ENCODE measurements at places on chromosomes 4 and X. TPM values are rescaled to one million over a fixed set of nuclear protein-coding genes. Genes with fewer than 3 reads are reported as not detected.

GRCh38 chrX:133323431-133323830 lies 91.9 kb downstream of the GPC4 start:
- no peak for DNase-seq

The TMSB15A gene
- 1.5 TPM for total RNA-seq

DNA sequence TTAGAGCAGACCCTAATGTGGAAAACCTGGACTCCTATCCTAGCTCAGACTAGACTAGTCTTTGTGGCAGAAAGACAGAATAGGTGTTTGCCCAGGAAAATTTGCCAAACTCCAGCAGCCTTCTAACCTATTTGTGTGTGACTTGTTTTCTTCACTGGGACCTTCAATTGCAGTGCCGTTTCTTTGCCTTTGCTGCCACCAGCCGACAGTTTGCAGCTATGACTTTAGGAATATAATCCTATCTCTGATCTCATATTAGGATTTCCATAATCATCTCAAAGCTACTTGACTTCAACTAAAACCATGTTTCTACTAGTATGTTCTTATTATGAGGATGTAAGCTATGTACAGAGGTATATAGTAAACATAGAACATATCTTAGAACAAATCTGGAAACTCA lies 60.2 kb upstream of the PGAM4 start:
- DNase-seq, result no peak

GRCh38 chrX:155874571-155875244 lies 6.4 kb upstream of the VAMP7 start:
- no peak for DNase-seq

The ZFYVE28 gene
- 3.4 TPM for total RNA-seq

The UNC5C gene
- total RNA-seq, result 3.8 TPM
